Glutamatergic neuron (in vitro differentiated cells): ENCODE measurements at places on chromosomes 7 and 10. TPM values are rescaled to one million over a fixed set of nuclear protein-coding genes. Genes with fewer than 3 reads are reported as not detected.

Gene SLC18A3
- 21.5 TPM for total RNA-seq

Gene MKRN1
- 138 TPM for total RNA-seq

Gene MRPS24
- total RNA-seq, result 60.8 TPM

Gene PIP
- not detected for total RNA-seq

Gene UBN2
- total RNA-seq, result 34.9 TPM

Gene SCD
- total RNA-seq, result 589 TPM

Gene RBP3
- total RNA-seq, result not detected

Gene DOCK1
- 19.7 TPM for total RNA-seq
